ENCODE measurements at places on chromosomes 1 and 21. TPM values are rescaled to one million over a fixed set of nuclear protein-coding genes. Genes with fewer than 3 reads are reported as not detected.

RPE65 gene
- not detected for total RNA-seq

TTLL10 gene
- total RNA-seq = 0.15 TPM

KCNN3 gene
- total RNA-seq = 0.17 TPM

DCDC2B gene
- 0.10 TPM for total RNA-seq

OR2T2 gene
- total RNA-seq = not detected

GPR157 gene
- 3.4 TPM for total RNA-seq

VWA1 gene
- 0.12 TPM for total RNA-seq

SOAT1 gene
- 62.3 TPM for total RNA-seq

TAS1R1 gene
- total RNA-seq = not detected

NT5C1A gene
- not detected for total RNA-seq

GBP2 gene
- total RNA-seq = 237 TPM

STIL gene
- total RNA-seq = 44.0 TPM

SPRR1A gene
- total RNA-seq = not detected

PIK3R3 gene
- 3.5 TPM for total RNA-seq

FLG gene
- not detected for total RNA-seq

LAX1 gene
- total RNA-seq = 18.9 TPM

MANEAL gene
- 1.3 TPM for total RNA-seq

NOC2L gene
- total RNA-seq = 60.5 TPM

SPRR2E gene
- not detected for total RNA-seq

MPL gene
- total RNA-seq = not detected

ANGPTL1 gene
- not detected for total RNA-seq

UBXN10 gene
- total RNA-seq = 0.22 TPM

ARHGEF16 gene
- total RNA-seq = not detected

DPM3 gene
- total RNA-seq = 50.1 TPM

GSTM5 gene
- 0.17 TPM for total RNA-seq

NPHS2 gene
- not detected for total RNA-seq

DUSP23 gene
- 23.8 TPM for total RNA-seq

CYP4Z1 gene
- total RNA-seq = not detected

OR10J1 gene
- total RNA-seq = not detected

ADGRL4 gene
- total RNA-seq = not detected

SPRR1B gene
- total RNA-seq = not detected

C1orf115 gene
- 0.79 TPM for total RNA-seq

NHLH1 gene
- 0.10 TPM for total RNA-seq

IPP gene
- 9.5 TPM for total RNA-seq

ALDH4A1 gene
- total RNA-seq = 5.9 TPM

LCE3D gene
- not detected for total RNA-seq

MAP3K6 gene
- 6.4 TPM for total RNA-seq

Data from activated CD4-positive, alpha-beta T cell treated with anti-CD3 and anti-CD28 coated beads, Interleukin-2, amount 10 ng/mL, durations not matched to agents 7 days and 5 days (primary cell).